ENCODE measurements at places on chromosomes 12 and 14. TPM values are rescaled to one million over a fixed set of nuclear protein-coding genes. Genes with fewer than 3 reads are reported as not detected.

Gene VSIG10
- 14.2 TPM for polyA plus RNA-seq

Gene TMEM30B
- 0.92 TPM for polyA plus RNA-seq

Gene MYF5
- 28.4 TPM for polyA plus RNA-seq

Gene NOS1
- polyA plus RNA-seq = 1.7 TPM

Gene PRR4
- 2.1 TPM for polyA plus RNA-seq

Gene CRIP1
- polyA plus RNA-seq = 79.2 TPM

Gene RPL10L
- polyA plus RNA-seq = 0.39 TPM

Gene HAL
- polyA plus RNA-seq = 0.26 TPM

Gene GPR135
- polyA plus RNA-seq = 2.2 TPM

Gene DBX2
- not detected for polyA plus RNA-seq

Gene LYZ
- 29.1 TPM for polyA plus RNA-seq

Gene ENDOU
- polyA plus RNA-seq = 0.19 TPM

Gene OR11H7
- not detected for polyA plus RNA-seq

Gene LALBA
- not detected for polyA plus RNA-seq

Gene TMEM132D
- polyA plus RNA-seq = 0.35 TPM

Gene PSMC6
- polyA plus RNA-seq = 99.6 TPM

Gene EFCAB11
- 9.0 TPM for polyA plus RNA-seq

Gene KRT75
- not detected for polyA plus RNA-seq

Gene MANSC4
- polyA plus RNA-seq = not detected

Gene BDKRB1
- polyA plus RNA-seq = 1.1 TPM

Gene STYX
- polyA plus RNA-seq = 11.3 TPM

Gene PAX9
- polyA plus RNA-seq = 1.1 TPM

Gene LMO3
- 2.2 TPM for polyA plus RNA-seq
